ENCODE measurements at places on chromosomes 1 and 21.
A peak's percentile ranks its signal among the peaks of the same experiment; 100 is the strongest.

- DNase-seq = no peak
Measured at GRCh38 chr1:159800177-159800930, 1.8 kb upstream of the FCRL6 start.

DNA sequence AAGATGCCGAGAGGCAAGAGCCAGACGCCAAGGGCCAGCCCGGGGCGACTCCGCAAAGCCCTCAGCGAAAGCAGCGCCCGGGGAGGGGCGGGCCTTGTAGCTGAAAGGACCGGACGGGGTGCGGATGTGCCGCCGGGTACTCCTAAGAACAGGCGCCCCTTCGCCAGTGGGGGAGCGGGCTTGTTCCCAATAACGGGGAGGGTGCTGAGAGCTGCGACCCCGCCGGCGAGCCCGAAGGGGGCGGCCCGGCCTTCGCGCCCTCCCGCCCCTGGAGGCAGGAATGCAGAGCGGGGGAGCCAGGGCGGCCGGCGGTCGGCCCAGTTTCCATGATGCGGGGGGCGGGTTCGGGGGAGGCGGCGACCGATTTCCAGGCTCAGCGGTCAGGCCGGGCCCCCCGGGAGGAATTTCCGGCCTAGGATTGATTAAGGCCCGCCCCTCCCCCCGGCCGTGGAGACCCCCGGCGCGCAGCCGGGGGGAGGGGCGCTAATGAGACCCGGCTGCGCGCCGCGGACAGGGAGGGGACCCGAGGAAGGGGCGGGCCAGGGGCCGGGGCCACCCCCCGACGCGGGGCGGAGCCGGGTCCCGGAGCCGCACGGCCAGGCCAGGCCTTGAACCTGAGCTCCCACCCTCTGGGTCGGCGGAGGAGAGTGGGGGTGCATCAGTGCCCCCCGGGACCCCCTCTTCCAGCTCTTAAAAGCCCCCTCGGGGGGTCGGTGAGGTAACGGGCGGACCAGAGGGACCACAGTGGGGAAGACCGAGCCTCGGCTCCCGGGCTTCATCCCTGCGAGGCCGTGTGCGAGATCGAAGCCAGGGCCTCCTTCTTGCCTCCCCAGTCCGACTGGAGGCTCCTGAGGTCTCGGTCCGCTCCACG, 898 bp upstream of the TMEM200B start:
- peak; percentile 76 for DNase-seq

GRCh38 chr1:99950486-99950885, 19.3 kb upstream of the SLC35A3 start:
- no peak for DNase-seq

- DNase-seq = no peak
Measured at GRCh38 chr1:236051242-236051791, 13.6 kb downstream of the NID1 start.

GRCh38 chr1:235999259-235999925, 65.5 kb downstream of the NID1 start:
- DNase-seq = no peak

DNA sequence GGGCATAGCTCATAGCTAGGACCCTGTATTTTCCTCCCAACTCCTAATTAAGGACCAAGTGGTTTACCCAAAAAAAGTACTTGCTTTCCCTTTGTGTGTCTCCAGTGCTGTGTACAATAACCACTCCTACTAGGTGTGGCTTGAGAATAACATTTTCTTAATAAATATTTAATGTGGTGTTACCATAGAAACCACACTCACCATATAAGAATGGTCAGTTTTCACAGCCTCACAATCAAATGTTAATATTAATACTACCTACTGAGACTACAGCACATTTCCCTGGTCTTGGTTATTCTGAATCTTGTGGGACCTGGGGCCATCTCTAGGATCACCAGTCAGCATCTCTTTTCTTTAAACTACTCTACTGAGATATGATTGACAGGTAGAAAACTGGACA, 83.5 kb upstream of the BCAR3 start:
- no peak for DNase-seq

DNA sequence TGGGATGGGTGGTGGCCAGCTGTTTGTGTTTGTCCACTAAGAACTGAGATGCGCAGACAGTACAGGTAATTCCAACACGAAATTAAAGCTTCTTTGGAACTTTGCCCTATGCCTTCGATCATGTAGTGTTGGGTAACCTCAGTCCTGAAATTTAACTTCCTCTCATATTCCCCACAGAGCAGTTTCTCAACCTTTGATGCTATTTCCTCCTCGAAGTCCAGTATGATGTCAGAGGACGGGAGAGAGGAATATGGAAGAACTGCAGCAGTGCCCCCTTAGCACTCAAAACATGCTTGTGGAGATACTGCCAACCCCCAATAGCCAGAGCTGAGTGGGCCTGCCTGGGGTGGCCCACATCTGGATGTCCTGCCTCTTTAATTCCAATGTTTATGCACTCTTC, 3.6 kb downstream of the LPAR3 start:
- DNase-seq = no peak

- DNase-seq = no peak
Measured at GRCh38 chr1:23524163-23524562, 6.9 kb downstream of the E2F2 start.

GRCh38 chr21:29245104-29245643, 53.5 kb upstream of the BACH1 start:
- no peak for DNase-seq

DNA sequence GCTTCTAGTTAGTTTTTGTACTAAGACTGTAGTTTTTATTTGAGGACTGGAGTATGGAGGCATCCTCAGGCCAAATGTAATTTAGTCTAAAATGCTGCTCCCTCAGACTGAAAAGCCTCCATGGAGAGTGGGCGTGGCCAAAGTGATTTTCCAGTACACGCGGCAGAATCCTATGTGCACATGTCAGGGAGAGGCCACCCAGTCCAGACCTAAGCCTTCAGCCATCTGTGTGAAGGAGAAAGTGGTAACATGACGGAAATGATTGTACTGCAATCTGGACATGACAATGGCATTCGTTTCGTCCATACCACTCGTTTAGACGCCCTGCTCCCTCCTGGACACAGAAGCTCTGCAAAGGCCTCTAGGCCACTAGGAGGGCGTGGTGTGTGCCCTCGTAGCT, 56.2 kb downstream of the PCP4 start:
- DNase-seq = no peak

GRCh38 chr1:165109013-165109412, 247.5 kb downstream of the LMX1A start:
- no peak for DNase-seq

- no peak for DNase-seq
Measured at GRCh38 chr1:20496241-20496661, 10.2 kb upstream of the CAMK2N1 start.

GRCh38 chr1:167512046-167512654, 6.2 kb downstream of the CD247 start:
- no peak for DNase-seq

DNA sequence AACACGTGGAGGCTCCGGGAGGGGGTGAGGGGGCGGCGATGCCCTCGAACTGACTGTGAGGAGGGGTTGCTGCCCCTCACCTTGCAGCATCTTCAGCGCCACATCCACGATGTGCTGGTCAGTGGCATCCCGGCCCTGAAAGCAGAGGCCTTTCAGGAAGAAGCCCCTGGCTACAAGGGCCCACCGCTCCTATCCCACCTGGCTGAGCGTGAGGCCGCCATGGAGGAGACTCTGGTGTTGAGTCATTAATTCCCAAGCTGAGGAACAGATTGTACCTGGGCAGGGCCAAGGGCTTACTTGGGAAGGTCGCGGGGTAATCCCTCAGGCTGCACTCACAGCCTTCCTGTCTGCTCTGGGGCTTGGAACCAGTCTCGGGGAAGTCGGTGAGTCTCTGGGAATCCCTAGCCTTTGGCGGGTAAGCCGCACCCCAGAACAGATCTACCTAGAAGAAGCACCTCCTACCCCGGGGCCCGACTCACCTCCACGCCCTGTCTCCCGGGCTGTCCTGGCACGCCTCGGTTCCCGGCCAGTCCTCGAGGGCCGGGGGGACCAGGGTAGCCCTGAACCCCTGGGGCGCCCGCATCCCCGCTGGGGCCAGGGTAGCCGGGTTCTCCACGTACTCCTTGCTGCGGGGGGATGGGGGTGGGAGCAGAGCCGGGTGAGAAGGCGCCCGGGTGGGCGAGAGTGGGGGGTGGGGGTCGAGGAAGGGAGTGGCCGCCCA, 13.9 kb downstream of the COL9A2 start:
- DNase-seq = no peak

DNA sequence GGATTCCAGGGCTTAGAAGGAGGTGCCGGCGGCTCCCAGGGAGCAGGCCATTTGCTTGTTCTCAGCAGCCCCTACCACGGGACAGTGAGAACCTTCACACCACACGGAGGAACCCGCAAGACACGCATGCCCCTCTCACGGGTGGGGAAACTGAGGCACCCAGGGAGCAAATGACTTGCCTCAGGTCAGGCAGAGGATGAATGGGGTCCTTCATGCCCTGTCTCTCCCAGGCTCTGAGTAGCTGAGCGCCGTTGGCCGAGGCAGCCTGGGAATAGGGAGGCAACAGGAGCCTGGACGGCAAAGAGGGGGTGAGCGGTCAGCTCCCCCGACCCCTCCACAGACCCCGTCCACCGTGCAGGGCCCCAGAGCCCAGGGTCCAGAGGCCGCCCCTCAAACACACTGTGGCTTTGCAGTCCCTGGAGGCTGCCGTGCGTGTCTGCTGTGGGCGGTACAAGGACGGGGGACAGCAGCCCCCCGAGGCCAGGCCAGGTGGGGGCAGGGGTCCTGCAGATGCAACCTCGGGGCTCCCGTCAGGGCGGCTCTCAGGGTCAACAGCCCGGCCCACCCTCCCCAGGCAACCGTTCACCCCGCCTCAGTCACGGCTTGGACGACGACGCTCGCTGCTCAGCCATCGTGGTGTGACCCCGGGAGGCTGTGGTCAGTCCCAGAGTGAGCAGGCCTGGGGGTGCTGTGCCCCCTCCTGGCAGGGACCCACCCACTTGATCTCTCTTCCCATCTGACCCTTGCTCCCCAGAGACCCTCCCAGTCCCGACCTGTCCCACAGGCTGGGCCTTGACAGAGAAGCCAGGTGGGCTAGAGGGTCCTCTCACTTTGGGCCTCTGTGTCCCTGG, 15.8 kb upstream of the COL6A2 start:
- DNase-seq = no peak

GRCh38 chr1:182617734-182618351, 13.7 kb upstream of the RGS16 start:
- DNase-seq = no peak

Measured in germinal center (tissue), 1 donor.